DMS79 treated with DMSO at 0.1 percent for 48 hours (cell line): ENCODE measurements at places on chromosomes 11 and 22.

DNA sequence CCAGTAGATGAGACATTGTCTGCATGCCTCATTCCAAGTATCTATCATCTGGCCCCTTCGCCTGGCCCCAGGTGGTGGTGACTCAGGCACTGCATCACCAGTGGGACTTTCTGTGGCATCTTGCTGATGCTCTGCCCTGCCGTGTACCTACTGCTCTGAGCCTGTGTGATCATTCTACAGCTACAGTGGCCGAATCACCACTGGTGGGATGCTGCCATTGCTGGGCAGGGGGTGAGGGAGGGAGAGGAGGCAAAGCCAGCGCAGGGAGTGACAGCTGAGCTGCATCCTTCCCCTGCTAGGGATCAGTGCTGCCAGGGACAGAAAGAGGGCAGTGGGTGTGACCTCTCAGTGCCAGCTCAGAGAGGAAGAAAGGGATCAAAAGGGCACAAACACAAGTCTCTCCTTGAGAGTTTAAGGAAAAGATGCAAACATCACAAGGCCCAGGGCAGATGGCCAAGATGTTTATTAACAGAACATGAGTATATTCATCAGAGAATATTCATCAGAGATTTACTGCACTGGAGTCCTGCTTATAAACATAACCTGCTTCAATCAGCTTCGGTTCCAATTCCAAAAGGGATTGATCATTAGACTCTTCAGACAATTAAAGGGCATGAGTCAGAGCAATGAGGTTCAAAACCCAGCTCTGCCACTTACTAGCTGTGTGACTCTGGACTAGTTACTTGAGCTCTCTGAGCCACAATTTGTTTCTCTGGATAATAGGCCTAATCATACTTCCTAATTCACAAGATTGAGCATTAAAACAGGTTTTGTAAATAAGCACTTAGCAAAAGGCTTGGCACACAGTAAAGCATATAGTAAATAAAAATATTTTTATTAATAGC lies 109.8 kb downstream of the NAT10 start:
- DNase-seq = no peak

DNA sequence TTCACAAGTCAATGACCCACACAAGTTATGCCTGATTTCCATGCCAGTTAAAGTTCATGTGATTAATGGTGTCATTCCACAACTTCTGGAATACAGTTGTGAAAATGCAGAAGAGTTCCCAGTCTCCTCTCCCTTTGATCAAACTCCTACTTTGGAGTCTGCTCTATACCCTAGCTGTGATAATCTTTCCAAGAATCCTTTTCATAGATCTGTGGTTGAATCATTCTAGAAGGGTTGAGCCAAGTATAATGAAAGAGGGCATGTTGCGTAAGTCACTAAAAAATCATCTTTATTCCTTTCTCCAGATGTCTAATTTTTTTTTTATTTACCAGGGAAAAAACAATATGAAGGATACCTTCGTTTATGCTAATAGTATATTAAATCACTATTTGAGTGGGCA lies 89.7 kb upstream of the CARD18 start:
- DNase-seq = no peak

DNA sequence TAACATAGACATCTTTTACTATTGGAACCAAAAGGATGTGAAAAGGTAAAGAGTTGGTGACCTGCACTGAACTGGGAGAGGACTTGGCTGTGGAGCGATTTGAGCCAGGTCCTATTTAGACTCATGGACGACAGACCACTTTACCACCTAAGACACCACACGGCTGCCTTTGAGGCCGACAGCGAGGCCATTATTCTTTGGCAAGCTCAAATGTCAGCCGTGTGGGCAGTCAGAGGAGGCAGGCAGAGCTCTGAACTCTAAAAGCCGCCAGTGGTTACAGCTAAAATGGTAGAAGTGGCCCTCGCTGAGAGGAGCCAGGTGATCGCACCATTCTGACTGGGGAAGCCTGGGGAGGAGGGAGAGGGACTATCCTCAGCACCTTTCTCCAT lies 50.5 kb downstream of the SCUBE1 start:
- peak; percentile 60 for DNase-seq

GRCh38 chr11:14418801-14419417 lies 59.9 kb upstream of the RRAS2 start:
- no peak for DNase-seq

GRCh38 chr11:35742707-35743454 lies 80.3 kb downstream of the TRIM44 start:
- DNase-seq = no peak

DNA sequence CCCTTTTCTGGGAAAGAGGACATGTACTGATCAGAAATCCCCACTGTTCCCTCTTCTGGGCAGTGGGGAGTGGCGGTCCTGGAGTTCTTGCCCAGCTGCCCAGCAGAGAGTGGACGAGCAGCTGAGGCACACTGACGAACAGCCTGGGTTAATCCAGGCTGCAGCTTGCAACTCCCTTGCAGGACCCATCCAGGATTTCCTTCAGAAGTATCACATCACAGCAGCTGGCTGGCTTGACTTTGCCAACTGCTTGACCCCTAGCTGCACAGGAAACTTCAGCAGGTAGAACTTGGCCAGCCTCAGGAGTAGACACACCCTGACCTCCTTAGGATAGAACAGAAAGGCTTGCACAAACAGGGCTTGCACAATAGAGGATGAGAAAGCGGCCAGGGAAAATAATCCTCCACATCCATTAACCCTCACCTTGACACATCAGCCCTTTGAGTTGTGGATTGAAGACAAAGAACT lies 27.9 kb upstream of the FZD4 start:
- DNase-seq = no peak
